ENCODE measurements at places on chromosomes 4 and X.

GRCh38 chr4:163911891-163912290 is 417.4 kb downstream of the TMA16 start:
- no peak for DNase-seq

DNA sequence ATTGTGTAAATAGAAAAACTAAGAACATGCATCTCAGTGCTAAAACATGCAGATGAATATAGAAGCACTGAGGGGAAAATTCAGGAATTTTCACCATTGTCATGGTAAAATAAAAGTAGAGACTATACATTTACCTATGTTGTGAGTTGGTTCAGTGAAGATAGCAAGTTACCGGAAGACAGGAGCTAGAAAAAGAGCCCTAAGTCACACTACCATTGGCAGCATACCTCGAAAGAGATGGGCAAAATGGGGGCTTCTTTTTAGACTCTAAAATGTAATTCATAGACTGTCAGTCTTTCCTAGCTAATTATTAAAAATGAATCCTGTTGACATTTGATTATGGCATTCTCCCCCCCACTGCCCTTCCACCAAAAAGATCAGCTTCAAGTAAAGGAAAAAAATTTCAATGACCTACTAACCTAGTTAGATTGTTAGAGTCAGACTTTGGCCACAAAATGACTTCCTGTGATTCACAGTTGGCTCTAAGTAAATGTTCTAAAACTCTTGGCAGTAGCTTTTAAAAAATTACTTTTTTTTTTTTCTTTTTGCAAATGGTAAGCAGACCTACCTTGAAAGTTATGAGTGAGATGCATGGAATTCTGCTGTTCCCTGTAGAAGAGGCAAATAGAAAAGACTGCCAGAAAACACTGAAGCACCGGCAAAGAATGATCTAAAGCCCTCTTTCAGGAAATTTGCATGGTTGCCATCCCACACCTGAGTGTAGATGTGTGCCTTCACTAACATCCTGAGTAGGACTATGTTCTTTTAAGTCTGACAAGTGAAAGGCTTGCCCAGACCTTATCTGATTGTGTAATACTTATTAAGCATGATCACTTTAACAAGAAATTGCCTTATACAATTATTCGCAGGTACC is 26.4 kb upstream of the ARSJ start:
- no peak for DNase-seq

DNA sequence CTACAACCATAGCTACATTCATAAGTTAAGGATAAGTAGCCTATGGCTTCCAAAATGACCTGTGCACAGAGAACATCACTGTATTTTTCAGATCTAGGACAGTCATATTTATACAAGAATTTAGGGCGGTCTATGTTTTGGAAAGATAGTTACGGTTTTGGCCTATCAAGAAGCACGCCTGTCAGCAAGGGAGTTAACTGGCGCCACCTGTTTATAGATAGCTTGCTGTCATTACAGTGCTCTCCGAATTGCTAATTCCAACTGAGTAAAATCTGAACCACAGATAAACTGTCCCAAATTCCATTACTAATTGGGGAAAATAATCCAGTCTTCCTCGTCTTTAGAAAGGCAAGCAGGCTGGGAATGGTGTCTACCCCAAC is 646 bp downstream of the ABCB7 start:
- no peak for DNase-seq

DNA sequence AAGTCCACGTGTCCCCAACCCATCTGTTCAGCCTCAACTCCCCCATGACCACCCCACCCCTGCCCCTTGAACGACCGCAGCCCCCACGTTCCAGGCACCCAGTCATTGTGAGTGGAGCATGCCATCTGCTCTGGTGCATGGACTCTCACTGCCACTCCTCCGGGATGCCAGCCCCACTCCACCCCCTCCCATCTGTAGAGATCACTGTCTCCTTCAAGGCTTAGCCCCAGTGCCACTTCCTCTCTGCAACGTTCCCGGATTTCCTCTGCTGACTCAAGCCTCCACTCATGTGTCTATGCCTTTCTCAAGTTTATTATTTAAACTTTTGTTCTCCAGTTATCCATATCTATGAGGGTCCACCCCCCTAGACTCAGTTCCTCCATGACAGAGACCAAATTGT is 54.0 kb downstream of the MAML3 start:
- peak; percentile 20 for DNase-seq

- no peak for DNase-seq
Measured at GRCh38 chr4:2962614-2963174, 512 bp downstream of the NOP14 start.

Measured in T-cell (primary cell).